ENCODE measurements at places on chromosomes 12 and 14.
A peak's percentile ranks its signal among the peaks of the same experiment; 100 is the strongest.

DNA sequence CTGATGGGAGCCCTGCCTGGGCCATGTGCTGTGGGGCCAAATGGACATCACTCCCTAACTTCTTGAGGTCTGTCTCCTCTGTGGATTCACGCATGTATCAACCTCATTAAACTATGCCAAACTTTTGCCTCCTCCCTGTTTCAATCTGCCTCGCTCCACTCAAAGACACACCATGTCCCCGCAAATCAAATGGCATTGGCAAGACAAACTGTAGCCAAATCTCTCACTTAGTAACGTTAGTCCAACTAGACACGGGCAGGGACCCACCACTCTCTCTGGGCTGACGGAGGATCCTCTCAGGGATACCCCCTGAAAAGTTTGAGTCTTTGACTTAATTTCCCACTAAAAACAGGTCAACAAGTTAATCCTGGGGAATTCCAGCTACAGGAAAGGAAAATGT is 8.0 kb downstream of the ZBTB39 start:
- DNase-seq: no peak

GRCh38 chr12:31119192-31119802 is 45.6 kb downstream of the DDX11 start:
- DNase-seq: no peak

DNA sequence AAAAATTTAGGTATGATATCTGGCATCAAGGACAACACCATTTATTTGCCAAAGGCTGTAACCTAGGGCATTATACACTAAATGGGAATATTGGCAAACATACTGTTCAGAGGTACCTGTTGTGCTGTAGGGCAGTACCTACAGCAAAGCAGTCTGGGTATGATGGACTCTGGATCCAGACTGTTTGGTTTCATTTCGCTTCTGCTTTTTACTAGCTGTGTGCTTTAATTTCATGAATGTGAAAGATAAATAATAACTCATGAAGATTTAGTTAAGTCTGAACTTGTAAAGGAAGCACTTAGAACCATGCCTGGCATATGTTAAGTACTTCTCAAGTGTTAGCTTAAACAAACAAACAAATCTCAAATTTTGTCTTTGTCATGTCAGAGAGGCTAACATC is 17.7 kb upstream of the SLC38A2 start:
- DNase-seq: no peak

- DNase-seq: no peak
Observed at GRCh38 chr12:51841727-51842126, 6.8 kb downstream of the FIGNL2 start.

DNA sequence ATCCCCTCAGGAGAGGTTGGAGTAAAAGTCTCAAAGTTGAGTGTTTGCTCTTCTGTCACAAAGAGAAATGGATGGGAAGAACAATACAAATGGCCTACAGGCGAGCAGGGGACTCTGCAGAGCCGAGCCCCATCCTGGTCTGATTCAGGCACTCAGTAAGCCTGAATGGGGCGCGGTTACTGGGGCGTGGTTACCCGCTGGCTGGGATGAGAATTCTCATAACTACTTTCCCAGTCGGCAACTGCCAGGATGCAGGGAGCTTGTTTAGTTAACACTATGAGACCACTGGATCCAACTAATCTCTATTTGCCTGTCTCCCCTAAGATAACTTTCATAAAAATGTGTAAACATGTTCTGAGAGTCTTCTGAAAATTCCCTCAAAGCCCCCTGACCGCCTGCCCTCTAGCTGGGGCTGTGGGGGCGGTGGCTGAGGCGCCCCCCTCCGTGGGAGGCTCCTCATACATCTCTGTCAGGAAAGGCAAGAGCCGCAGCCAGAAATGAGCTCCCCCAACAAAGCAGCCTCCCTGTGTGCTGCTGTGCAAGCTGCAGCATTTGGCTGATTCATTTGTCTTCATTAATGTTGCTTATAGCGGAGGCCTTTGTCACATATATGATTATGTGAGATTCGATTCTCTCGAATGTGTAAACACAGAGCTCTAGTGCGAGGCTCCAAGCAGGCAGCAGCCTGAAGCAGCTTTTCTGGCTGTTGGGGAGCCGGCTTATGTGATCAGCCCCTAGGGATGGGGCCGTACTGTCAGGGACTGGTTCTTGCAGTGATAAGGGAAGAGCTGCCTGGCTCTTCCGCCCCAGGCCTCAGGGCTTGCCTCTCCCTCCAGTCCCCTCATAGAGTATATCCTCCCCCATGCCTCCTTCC is 126.1 kb upstream of the ARHGAP5 start:
- DNase-seq: no peak

GRCh38 chr14:101537286-101537685 is 24.0 kb upstream of the DIO3 start:
- DNase-seq: no peak

GRCh38 chr14:90114554-90114953 is 52.8 kb downstream of the KCNK13 start:
- DNase-seq: no peak

DNA sequence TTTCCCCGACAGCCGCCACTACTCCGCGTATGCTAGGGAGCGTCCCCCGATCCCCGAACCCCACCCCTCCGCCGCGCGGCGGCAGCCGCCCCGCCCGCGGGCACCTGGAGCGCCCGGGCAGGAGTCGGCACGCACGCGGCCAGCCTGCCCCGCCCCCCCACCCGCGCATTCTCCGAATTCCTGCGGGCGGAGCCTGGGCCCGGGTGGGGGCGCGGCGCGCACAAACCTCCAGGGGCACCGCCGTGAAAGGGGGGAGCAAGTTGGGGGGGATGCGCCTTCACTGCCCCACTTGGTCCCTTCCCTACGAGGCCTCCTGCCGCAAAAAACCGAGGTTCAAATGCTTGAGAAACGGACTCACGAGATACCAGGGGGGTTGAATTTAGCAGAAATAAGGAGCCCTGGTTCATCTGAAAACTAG is 1.7 kb downstream of the AJUBA start:
- peak; percentile 64 for DNase-seq

- no peak for DNase-seq
Observed at GRCh38 chr12:70966996-70967790, 46.7 kb upstream of the PTPRR start.

DNA sequence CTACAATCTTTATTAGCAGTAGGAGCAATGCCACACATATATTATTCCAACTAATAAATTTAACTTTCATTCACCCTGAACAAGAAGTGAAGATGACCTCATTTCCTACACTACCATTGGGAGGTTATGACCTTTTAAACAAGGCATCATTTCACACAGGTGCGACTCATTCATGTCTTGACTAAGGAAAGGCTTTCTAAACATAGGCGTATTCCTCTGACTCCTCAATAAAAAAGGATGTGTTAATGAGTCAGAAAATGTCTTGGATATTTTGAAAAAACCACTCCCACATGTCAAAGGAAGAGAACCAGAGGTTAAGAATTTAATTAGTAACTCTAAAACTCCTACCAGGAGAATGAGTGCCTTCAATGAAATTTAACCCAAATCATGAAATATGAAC is 115.2 kb downstream of the PRICKLE1 start:
- DNase-seq: no peak

GRCh38 chr14:59863806-59864525 is 6.6 kb downstream of the RTN1 start:
- DNase-seq: no peak

DNA sequence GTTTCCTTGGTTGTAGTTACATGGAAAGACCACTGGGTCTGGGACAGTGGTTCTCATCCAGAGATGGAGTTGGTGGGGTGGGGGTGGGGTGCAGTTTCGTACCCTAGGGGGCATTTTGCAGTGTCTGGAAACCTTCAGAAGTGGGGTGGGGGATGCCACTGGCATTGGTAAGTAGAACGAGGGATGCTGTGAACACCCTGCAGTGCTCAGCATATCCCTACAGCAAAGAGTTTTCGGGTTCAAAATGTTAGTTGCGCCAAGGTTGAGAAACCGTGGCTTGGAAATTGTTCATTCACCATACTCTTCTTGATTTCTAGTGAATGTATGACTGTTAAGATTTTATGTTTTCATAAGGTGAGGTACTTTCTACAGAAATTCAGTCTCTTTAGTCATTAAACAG is 28.7 kb downstream of the TRAF3 start:
- DNase-seq: no peak

GRCh38 chr12:38772437-38772836 is 133.0 kb downstream of the CPNE8 start:
- DNase-seq: no peak

DNA sequence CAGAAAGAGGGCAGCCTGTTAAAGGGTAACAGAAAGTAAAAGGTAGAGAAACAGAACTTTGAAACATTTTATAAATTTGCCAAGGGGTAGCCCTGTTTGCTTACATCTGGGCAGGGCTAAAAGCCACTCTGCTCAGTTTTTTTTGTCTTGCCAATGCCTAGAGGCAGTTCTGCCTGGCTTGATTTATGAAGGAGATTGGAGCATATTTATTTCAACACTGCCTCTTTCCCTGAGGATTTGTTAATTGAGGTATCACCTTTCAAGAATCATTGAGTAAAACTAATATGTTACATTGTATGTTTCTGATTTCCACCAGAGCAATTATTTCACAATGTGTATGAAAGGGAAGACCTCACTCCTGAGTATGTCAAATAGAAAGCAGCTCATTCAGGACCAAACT is 160.8 kb downstream of the GXYLT1 start:
- DNase-seq: no peak

All from T1000 (cell line).